EH (cell line): ENCODE measurements at places on chromosomes 2 and 18.
A peak's percentile ranks its signal among the peaks of the same experiment; 100 is the strongest.

DNA sequence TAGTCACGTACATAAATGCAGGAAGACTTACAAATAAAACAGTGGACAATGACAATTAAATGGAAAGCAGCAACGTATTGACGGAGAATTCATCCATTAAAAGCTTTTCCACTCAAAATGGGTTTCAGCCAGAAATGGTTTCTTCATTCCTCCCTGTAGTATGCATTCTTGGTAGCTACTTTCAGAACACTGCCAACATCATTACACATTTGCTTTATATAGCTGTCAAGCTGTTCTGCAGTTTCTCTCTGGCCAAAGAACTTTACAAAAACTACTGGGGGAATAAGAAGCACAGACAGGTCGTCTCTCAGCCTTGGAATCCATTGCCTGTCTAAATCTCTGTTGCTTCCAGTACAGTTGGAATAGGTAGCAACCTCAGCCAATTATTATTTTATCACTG lies 84.1 kb upstream of the NCKAP5 start:
- DNase-seq, result peak; percentile 65

DNA sequence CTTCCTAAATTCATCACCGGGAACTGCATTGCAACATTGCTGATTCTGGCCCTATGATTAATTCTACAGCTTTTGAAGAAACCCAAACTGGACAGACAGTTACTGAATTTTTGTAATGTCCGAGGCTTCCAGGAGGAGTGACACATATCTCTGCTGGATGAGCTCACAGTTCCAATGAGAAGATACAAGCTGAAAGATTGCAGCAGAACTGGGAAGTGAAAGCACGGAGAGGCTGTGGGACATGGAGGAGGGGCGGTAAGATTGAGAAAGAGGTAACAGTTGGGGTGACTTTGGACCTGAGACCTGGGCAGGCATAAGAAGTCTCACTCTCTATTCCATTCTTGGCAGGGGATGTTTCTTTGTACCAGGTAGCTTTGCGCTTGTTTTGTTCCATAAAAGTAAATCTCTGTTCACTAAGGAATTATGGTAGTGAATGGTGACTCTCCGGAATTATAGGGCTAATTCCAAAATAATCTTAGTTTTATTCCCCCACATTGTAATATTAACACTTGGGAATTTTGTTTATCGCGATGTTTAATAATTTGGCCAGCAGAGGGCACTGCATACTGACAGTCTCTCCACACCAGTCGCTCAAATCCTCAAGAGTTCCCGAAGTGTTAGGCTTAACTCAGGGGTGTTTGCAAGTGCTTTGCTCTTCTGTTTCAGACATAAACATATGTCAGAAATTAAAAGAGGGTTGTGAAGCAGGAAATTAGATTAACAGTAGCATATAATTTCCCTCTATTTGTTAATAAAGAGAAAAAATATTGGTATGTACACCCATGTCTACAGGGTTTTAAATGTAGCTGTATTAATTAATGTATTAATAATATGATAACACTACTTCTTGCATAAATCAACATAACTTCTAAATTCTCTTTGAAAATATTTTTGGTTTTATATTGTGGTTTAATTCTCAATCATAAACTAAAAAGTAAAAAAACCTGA lies 201.4 kb downstream of the SOCS6 start:
- DNase-seq, result peak; percentile 68

GRCh38 chr2:64348386-64349130 lies 105.4 kb upstream of the LGALSL start:
- DNase-seq, result peak; percentile 48

GRCh38 chr18:50875966-50876536 lies 2.9 kb upstream of the ME2 start:
- DNase-seq, result no peak

GRCh38 chr2:197141702-197142473 lies 168.7 kb downstream of the ANKRD44 start:
- DNase-seq, result no peak

DNA sequence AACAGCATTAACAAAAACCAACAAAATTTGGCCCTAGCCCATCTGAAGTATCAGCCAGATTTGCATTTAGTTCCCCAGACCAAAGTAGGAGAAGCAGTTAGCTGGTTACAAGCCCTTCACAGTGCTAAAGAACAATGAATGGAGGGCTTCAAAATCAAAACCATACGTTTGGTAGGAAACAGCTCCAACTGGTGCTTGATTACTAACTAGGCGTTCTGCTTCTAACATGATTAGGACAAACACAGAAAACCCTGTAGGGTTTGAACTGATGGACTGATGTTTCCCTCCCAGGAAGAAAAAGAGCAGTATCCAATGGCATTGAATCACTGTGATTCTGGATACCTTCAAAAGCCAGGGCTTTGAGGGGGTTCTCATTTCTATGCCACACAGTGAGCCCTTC lies 20.5 kb upstream of the STAT4 start:
- no peak for DNase-seq

- DNase-seq, result no peak
Observed at GRCh38 chr2:100745604-100746003, 74.3 kb upstream of the NPAS2 start.

GRCh38 chr2:45616658-45617411 lies 5.8 kb upstream of the SRBD1 start:
- DNase-seq, result peak; percentile 68
